ENCODE measurements at places on chromosomes 3 and 15.

- DNase-seq: no peak
Observed at GRCh38 chr3:177483182-177483967, 286.1 kb upstream of the TBL1XR1 start.

DNA sequence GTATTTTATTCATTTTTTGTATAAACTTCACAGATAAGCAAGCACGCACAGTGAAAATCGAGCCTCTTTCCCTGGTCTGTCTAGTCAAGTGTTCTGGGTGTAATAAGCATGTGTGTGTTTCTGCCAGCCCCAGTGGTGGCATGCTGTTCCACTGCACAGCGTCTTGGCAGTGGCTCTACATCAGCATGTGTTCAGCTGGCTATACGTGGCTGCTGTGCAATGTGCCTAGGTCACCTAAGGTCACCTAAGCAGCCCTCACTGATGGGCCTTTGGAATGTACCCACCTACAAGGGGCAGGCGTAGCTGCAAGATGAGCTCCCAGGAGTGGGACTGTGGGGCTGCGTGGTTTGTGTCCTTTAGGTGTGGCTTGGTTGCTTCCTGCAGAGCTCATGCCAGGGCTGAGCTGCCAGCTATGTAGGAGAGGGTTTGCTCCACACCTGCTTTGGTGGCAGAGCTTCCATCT, 4.9 kb downstream of the LIMD1 start:
- DNase-seq: no peak

- DNase-seq: no peak
Observed at GRCh38 chr3:176378789-176379188, 818.5 kb downstream of the TBL1XR1 start.

DNA sequence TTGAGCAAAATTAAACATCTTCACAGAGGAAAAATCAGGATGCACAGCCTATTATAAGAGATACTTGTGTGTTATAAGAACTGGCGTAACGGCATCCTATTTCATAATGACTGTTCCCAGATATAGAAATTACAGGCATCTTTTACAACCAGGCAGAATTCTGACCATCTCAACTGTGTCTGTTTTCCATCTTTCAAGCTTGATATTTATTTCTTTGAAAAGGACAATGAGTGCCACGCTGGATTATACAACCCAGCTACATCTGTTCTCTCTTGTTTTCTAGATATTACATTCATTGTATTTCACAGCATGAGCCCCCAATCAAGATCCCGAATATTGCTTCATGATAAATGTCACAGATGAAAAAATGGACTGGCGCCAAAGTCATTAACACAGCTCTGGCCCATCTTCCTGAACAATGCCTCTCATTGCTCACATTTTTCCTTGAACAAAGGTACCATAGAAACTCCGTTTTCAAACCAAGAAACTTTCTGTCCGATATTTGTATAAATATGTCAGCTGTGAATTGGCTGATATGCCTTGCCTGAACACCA, 420.6 kb downstream of the TBL1XR1 start:
- DNase-seq: peak; percentile 34

GRCh38 chr15:80875568-80876347, 96.6 kb downstream of the CEMIP start:
- DNase-seq: no peak

GRCh38 chr3:138412821-138413551, 21.4 kb upstream of the ESYT3 start:
- DNase-seq: no peak

DNA sequence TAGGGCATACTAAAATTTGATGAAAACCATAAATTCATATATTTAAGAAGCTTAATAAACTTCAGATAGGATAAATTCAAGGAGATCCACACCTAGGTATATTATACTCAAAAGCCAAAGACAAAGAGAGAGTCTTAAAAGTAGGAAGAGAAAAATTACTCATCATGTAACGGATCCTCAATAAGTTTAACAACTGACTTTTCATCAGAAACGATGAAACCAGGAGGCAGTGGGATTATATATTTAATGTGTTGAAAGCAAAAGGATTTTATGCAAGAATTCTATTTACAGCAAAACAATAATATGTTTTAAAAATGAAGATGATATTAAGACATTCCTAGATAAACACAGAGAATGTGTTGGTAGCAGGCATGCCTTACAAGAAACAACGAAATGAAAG, 202.7 kb downstream of the OXSM start:
- no peak for DNase-seq

GRCh38 chr3:122893754-122894668, 99.1 kb downstream of the SLC49A4 start:
- DNase-seq: no peak

DNA sequence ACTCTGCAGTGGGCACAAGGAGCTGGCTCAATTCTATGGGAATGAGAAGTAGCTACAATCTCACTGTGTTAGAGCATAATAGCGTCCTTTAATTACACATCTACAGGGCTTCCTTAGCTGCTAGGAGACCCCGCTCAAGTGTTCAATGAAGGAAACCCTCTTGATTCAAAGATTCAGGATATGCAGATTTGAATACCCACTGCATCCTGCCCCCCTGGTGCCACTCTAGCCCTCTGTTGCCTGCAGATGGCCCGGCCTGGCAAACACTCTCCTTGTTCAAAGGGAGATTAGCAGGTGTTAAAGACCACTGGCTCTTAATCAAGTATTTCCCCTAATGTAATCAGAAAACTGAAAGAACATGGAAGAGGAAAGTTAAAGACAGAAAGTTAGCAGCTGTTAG, 356.6 kb downstream of the VGLL3 start:
- no peak for DNase-seq

GRCh38 chr3:175041369-175041768, 182.2 kb downstream of the NAALADL2 start:
- DNase-seq: no peak

DNA sequence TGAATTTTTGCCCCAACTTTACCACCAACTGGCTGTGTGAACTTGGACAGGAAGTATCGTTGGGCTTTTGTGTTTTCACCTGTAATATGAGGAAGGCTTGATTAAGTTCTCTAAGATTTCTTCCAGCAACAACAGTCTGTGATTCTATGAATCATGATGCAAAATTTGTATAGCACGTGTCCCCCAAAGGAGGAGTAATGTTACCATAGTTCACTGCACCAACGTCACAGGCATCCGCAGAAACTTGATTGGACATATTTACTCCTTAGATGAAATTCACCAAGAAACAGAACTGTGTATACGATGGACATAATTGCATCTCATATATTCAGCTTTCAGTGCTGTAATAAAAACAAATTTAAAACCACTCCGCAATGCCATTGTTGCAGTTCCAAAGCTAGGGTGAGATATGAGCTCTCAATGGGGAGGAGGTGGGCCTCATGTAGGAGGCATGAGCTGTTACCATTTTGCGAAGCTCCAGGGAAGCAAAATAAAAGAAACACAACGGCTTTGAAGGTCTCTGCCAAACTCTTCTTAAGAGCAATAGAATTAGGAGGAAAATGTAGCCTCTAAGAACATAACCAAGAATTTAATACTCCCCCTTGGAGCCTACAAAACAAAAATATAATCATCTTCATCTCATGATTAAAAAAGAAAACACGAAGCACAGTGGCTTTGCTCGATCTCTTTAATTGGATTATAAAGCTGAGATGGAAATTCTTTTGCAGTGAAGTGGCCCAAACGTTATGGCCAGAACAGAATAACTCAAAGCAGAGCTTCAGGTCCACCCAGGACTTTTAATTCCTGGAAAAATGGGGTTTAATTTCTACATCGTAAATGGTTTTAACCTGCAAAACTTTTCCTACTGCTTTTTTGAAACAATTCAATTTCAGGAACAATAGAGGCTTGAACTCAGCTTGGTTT, 80.7 kb downstream of the CHST2 start:
- DNase-seq: no peak

GRCh38 chr3:140712301-140712700, 34.4 kb downstream of the TRIM42 start:
- no peak for DNase-seq

DNA sequence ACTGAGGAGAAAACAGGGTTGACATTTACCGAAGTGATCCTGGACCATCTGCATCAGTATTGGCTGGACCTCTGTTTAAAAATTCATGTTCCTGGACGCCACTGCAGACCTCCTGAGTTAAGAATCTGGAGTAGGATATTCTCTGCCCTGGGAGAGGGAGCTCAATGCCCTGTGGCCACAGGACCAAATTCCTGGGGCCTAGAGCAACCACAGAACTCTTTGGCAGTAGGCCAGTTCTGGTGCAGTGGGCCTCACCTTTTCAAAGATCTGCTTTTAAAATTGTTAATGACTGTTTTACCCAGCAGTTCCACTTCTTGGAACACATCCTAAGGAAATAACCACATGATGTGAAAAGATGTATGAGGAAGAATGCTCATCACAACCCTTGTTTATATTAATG, 133.3 kb upstream of the ADPGK start:
- no peak for DNase-seq

DNA sequence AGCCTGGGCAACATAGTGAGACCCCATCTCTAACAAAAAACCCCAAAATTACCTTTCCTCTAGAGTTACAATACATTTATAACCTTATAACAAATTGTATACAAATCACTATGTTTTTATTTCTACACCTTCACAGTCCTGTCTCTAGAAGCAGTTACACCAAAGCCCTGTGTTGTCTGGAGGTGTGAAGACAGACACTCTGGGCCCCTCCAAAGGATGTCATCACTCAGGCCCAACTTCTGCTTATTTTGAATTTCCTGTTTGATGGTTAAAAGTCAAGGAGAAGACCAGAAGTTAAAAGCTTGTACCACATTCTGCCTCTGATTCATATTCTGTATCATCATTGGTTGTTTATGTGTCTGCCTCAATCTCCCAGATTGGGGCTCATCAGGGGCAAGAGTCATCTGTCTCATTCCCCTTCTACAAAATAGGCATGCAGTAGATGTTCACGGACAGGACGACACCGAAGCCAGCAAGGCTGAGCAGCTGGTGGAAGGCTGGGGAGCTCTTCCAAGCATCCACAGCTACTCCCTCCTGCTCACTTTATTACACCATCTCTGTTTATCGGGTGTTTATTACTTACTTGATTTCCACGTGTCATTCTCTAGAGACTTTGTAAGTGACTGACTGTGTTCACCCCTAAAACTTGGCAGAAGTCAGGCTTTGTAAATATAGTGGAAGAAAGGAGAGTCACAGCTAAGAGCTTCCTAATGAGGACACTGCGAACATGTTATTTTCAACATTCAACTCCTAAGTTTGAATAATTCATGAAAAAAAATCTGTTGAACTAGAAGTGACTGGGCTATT, 136.8 kb upstream of the ANKRD28 start:
- no peak for DNase-seq

GRCh38 chr3:107323723-107324122, 53.5 kb upstream of the CCDC54 start:
- no peak for DNase-seq

DNA sequence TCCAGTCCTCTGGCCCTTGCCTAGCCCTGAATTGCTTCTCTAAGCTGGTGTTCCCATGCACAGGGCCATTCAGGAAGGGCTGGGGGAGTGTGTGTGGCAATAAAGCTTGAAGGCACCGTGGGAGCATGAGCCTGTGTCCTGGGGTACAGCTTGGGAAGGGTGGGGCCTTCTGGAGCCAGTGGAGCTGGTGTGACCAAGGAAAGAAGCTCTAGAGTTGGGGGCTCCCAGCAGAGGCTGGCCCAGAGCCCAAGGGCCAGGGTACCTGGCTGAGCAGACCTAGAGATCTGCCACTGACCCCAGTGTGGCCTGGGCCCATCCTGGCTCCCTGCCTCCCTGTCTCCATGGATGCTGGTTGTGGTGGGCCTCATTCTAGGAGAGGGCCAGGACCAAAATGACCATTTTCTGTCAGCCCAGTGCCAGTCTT, 8.1 kb downstream of the ABTB1 start:
- no peak for DNase-seq

DNA sequence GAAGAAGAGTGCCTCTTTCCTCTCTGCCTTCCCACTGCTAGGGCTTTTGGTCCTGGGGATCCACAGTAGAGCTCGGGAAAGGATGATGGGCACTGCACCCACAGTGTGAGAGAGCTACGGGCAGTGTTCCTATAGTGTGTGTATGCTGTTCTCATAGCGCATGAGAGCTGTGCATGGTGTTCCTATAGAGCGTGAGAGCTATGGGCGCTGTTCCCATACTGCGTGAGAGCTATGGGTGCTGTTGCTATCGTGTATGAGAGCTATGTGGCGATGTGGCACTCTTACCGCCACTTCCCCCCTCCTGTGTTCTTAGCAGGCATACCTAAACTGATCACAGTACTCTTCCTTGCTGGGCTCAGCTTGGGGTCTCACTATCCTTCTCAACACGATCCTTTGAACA, 213.5 kb downstream of the EDEM1 start:
- DNase-seq: no peak

GRCh38 chr3:189049458-189050236, 122.1 kb upstream of the TPRG1 start:
- no peak for DNase-seq

- no peak for DNase-seq
Observed at GRCh38 chr3:115695090-115695489, 71.8 kb downstream of the GAP43 start.

GRCh38 chr3:31041161-31041978, 146.9 kb upstream of the GADL1 start:
- DNase-seq: no peak
